ENCODE measurements at places on chromosomes 4 and X. TPM values are rescaled to one million over a fixed set of nuclear protein-coding genes. Genes with fewer than 3 reads are reported as not detected.

DNA sequence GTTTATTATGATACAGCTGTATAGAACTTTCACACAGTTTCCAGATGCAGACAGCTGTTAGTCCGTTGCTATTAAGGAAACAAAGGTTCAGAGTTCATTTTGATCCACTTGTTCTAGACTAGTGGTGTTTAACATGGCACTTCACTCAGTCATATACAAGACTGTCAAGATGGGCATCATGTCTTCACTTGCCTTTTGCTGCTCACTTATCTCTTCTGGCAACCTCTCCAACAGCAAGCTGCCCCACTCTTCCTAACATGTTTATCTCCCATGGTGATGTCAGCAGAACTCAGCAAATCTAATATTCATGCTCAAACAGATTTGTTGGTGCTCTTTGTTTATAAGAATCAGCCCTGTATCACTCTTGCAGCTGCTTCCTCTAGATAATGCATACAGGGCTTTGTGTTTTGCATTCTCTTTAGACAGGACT lies 236.2 kb upstream of the HAND2 start:
- DNase-seq = peak; percentile 88

GRCh38 chr4:80069837-80070731 lies 2.9 kb downstream of the ANTXR2 start:
- no peak for DNase-seq

DNA sequence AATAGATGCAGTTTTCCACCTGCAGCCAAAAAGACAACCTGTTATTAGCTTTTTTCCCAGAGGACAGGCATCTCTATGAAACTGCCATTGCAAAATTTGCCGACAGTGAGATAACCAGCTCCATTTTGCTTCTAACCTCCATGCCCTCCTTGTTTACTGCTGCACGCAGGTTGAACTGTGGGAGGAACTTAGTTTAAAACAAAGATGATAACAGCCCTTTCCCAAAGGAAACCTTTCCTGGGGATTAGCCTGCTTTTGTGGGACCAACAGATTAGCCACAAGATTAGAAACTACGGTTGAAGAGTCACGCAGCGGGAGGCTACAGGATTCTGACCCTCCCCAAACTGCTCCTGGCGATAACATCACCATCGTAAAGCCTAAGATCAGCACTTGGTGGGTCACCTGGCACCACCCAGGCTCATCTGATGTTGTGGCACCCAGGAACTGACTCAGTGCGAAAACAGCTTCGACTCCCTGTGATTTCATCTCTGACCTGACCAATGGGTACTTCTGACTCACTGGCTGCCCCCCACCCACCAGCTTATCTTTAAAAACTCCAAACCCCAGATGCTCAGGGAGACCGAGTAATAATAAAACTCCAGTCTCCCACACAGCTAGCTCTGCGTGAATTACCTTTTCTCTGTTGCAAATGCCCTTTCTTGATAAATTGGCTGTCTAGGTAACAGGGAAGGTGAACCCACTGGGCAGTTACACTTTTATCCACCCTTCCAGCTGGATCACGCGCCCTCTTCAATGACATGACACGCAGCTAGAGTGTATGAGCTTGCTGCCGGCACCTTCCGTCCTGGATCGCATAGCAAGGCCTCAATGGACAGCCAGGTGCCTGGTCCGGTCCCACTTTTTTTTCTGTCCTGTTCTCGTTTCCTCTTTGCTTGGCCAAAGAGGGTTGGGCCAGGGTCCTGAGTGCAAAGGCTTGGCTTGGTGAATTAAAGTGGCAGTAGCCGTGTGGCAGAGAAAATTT lies 27.2 kb downstream of the NOP14 start:
- no peak for DNase-seq

- no peak for DNase-seq
These were observed 5.3 kb upstream of the STBD1 start for GRCh38 chr4:76301068-76301774.

DNA sequence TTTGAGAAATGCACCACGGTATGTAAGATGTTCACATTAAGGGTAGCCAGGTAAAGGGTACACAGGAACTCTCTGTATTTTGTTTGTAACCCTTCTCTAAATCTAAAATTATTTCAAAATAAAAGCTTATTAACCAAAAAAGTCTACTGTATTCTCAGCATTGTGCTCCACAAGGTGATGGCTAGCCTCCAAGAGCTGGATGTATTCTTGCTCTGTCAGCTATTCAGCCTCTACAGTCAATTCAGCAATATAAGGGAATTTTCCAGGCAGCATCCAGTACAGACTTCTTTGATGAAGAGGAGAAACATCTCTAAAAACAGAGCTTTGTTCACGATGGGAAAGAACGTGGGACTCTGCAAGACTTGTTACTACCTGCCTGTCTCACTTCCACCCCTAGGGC lies 63.5 kb upstream of the MAOA start:
- peak; percentile 72 for DNase-seq

DNA sequence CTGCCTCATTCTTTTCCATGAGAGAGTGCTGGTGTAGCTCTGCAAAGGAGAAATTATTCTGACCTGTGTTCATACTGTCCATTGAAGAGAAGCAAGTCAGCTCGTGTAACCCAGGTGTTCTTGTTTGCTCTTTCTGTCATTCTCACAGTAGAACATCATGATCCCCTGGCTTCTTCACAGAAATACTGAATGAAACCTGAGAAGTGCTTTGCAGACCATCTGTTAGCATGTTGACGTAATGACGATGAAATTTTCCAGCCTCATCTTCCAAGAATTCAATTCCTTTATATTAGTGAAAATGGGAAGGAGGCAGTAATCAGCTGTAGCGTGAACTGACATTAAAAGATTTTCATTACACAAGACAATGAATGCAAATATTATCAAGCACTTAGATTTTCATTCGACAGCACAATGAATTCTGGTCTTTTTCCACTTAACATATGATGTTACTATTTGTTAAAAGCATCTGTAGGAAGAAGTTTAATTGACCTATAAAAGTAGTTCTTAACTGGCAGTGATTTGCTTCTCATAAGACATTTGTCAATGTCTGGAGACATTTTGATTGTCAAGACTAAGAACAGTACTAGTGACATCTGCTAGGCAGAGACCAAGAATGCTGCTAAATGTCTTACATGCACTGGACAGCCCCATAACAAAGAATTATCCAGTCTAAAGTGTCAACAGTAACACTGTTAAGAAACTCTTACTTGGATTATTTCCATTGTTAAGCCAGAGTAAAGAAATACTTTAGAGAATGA lies 246.3 kb downstream of the BANK1 start:
- no peak for DNase-seq

DNA sequence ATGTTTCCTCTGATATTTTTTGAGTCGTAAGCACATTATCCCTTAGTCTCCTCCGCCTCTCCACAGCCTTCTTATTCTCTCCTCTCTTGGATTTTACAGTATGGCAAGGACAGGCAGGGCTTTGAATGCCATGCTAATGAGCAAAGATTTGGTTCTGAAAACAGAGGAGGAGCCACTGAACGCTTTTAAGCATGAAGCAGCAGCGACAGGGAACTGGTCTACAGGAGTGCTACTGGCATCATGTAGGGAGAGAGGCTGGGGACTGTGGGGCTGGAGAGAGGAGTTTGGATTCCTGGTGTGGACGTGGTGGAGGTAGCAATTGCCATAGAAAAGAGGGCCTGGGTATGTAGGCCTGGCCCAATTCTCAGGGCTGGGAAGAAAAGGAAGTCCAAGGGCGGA lies 4.6 kb upstream of the CD99L2 start:
- DNase-seq = no peak

- DNase-seq = no peak
These were observed 190.7 kb upstream of the CLNK start for GRCh38 chr4:10875144-10875799.

DNA sequence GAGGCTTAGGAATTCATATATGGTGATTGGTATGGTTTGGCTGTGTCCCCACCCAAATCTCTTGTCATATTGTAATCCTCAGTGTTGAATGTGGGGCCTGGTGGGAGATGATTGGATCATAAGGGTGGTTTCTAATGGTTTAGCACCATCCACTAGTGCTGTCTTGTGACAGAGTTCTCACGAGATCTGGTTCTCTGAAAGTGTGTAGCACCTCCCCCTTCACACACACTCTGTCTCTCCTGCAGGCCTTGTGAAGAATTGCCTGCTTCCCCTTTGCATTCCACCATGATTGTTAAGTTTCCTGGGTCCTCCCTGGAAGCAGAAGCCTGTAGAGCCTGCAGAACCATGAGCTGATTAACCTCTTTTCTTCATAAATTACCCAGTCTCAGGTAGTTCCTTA lies 135.8 kb upstream of the FAT1 start:
- DNase-seq = no peak

DNA sequence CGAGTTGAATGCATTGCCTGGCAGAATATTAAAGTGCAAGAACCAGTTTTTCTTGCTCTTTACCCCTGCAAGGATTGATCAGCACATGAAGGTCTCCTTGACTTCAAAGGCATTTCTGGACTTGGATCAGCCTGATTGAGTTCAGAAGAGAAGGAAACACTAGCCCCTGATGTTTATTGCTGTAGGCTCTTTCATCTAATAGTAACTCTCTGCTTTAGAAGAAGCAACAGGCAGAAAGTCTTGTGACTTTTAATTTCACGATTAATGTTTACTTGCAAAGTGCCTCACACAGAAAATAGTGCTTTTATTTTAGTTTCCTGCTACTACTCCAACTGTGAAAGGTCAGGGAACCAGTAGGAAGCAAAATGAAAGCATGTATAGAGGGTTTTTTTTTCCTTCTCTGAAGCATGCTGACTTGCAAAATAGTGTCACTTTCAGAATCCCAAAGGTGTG lies 69.1 kb downstream of the PCDH7 start:
- DNase-seq = no peak

GRCh38 chr4:100369871-100370270 lies 148.0 kb downstream of the EMCN start:
- DNase-seq = no peak

DNA sequence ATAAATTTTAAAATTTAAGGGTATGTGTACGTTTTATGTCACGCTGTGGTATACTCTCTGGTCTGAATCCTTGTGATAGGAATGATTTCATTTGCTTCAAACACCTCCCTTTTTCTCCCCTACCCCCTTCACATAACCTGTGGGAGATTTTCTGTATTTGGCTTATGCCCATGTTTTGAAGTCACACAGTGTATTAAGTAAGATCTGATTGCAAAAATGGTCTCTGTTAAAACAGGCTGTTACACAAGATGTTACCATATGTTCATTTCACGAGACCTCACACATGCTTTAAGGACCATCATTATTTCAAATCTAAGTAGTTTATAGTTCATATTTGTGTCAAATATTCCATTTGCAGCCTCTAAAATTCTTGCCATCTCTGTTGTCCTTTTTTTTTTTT lies 63.5 kb downstream of the TMEM131L start:
- DNase-seq = no peak

DNA sequence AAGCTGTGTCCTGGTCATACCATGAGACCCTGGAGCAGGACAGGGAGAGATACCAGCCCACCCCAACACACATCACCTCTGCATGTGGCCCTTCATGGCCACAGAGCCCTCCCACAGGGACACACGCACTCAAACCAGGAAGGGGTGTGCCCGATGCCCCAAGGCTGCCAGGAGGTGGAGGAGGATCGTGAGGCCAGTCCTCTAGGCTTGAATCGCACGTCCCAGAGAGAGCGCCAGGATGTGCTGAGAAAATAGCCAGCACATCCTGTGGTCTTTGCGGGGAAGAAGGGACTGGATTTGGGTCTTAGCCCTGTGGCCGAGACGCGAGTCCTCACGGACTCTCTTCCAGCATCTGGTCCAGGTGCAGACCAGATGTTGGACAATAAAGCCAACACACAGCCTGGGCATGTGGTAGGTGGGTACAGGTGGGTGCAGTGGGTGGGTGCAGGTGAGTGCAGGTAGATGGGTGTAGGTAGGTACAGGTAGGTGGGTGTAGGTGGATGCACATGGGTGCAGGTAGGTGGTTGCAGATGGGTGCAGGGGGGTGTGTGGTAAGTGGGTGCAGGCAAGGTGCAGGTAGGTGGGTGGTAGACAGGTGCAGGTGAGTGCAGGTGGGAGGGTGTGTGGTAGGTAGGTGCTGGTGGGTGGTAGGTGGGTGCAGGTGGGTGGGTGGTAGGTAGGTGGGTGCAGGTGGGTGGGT lies 94.3 kb upstream of the AFAP1 start:
- DNase-seq = no peak

- DNase-seq = peak; percentile 37
These were observed at the start of gene IRS4 for GRCh38 chrX:108736509-108737479. TSS of gene IRS4 (minus strand) at chrX:108736563.

DNA sequence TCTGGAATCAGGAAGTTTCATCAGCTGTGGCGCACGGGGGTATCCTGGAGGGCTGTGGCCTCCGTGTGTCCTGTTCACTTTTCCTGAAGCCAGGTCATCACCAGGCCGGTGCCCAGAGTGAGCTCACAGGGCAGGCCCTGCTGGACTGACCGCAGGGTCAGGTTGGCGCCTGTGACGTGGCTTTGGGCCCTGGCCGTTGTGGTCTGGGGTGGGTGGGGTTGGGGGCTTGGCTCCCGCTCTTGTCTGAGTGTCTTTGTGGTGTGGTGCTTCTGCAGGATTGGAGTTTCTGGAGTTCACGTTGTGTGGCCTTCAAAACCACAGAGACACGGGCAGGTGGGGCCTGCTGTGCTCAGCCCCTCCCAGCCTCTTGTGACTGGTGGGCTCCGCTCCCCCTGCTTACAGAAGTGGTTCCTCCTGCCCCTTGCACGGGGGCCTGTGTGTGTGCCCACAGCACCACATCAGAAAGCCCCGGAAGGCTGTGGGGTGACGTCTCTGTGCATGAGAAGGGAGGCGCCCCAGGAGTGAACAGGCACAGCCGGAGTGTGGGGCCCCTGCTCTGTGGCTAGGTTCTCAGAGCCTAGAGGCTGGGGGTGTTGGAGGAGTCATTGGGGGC lies 9.5 kb downstream of the RGS12 start:
- DNase-seq = no peak

- DNase-seq = no peak
These were observed 45.4 kb downstream of the TIGD4 start for GRCh38 chr4:152734015-152734698.

DNA sequence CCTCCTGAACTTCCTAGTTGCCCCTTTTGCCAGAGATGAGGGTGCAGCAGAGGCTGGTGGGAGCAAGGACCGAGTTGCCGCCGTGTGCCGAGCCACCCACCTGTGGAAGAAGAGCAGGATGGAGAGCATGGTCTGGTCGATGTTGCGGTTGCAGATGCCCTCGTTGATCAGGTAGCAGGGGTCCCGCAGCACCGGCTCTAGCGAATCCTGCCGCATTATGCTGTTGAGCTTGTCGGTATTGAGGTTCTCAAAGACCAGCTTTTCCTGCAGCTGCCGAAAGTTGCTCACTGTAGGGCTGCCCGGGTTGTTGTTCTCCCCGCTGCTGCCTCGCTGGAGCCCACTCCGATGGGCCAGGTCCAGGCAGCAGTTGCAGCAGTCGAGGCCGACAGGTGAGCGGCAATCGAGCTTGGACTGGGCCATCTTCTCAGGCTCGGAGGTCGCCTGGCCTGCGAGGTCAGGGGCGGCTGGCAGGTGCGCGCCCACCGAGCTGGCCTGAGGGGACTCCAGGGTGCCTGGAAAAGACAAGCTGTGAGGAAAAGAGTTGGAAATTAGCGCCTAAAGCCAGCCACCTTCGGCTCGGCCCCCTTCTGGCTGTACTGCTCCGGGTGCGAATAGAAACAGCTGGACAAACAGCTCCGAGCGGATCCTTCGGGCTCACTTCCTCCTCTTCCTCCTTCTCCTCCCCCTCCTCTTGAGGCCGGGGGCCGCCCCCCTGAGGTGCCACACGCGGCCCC lies 420 bp downstream of the TSC22D3 start:
- no peak for DNase-seq

LIMCH1 gene
- polyA plus RNA-seq = 116 TPM

RAP1GDS1 gene
- 30.7 TPM for polyA plus RNA-seq

ADH4 gene
- 0.48 TPM for polyA plus RNA-seq

MAGEA2B gene
- polyA plus RNA-seq = not detected

CENPE gene
- 13.4 TPM for polyA plus RNA-seq

CD38 gene
- 1.1 TPM for polyA plus RNA-seq

SPANXA2 gene
- not detected for polyA plus RNA-seq

USP17L15 gene
- polyA plus RNA-seq = not detected

AWAT1 gene
- not detected for polyA plus RNA-seq

ARMCX1 gene
- polyA plus RNA-seq = 61.3 TPM
